ENCODE measurements at places on chromosomes 4 and X.

DNA sequence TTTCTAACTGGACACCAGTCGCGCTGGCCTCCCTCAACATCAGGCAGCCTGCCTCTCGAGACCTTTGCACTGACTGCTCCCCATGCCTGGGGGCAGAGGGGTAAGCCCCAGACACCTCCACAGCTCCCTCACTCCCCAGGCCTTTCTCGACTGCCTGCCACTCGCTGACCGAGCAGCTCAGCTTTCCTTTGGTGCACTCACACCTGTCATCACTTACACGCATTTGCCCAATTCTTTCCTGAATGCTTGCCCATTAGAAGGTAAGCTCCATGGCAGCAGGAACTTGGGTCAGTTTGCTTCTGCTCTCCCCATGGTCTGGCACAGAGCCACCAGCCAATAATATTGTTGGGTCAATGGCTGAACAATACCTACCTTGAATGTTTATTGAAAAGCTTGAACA, 32.2 kb upstream of the PROM1 start:
- no peak overlapping the region for H3K27ac ChIP-seq
- DNase-seq: no peak
- no peaks in the 10 kb centered on the region for H3K27me3 ChIP-seq

DNA sequence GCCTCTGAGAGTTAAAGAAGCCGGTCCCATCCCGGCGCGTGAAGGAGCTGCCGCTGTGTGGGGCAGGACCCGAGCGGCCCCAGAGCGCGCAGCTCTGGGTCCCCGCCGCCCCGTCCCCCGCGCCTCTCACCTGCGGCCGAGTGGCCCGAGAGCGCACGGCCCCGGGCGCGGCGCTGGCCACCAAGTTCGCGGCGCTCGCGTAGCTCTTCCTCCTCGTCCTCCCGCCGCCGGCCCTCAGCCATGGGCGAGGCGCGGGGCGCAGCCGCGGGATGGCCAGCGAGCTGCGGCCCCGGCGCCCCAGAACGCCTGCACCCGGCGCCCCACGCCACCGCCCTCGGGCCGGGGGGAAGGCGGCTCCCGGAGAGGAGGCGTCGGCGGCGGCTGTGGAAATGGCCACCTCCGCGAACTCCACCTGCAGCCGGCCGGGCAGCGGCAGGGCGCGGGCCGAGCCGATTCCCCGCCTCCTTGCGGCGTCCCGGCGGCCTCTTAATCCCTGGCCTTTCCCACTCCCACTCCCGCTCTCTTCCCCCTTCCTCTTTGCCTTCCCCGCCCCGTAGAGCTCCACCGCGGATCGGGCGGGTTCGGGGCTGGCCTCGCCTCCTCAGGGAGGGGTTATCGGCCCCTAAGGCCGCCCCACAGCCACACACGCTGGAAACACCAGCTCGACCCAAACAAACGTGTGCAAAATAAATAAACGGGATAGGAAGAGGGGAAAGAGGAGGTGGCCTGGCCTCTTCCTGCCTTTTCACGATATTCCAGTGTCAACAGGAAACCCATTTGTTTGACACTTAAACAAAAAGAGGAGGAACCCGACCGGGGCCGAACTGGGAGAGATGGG, at the start of gene SH3D19:
TSS of gene SH3D19 (minus strand) at position 495 of the 838 bp plus-strand sequence. CDS start at position 242, 253 bp downstream.
- H3K36me3 ChIP-seq: no peaks in the 10 kb centered on the region
- peak within 1 kb of the TSS; percentile 95 for H3K27ac ChIP-seq
- H3K4me1 ChIP-seq: peaks cover 39% of the 10 kb centered on the region
- DNase-seq: peak; percentile 84
- H3K4me3 ChIP-seq: peak within 1 kb of the TSS; percentile 94

DNA sequence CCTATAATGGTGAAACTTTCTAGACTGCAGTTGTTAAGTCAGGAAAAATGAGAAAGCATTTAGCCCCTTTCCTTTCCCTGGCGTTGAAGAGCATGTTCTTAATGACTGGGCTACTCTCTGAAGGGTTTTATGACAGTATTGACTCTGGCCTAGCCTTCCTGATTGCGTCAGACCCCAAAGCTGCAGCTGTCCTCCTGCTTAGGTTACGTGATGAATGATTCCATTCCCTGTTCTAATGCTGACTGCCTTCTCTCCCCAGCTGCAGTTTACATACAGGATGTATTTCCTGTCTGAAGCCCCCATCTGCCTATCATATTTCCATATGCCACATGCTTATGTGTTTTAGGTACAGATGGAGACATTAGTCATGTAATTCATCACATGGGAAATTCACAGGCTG, 105.8 kb upstream of the EGFL6 start:
- H3K36me3 ChIP-seq: no peaks in the 10 kb centered on the region
- no peak overlapping the region for H3K4me3 ChIP-seq
- DNase-seq: no peak

GRCh38 chr4:177100307-177100706, 209.4 kb upstream of the NEIL3 start:
- no peaks in the 10 kb centered on the region for H3K4me1 ChIP-seq
- no peak for DNase-seq
- H3K36me3 ChIP-seq: no peaks in the 10 kb centered on the region
- H3K27me3 ChIP-seq: no peaks in the 10 kb centered on the region
- H3K27ac ChIP-seq: no peak overlapping the region
- no peak overlapping the region for H3K4me3 ChIP-seq

- H3K4me3 ChIP-seq: no peak overlapping the region
- H3K36me3 ChIP-seq: no peaks in the 10 kb centered on the region
- no peak for DNase-seq
These were observed 69.1 kb upstream of the FBXW7 start for GRCh38 chr4:152605031-152605430.

DNA sequence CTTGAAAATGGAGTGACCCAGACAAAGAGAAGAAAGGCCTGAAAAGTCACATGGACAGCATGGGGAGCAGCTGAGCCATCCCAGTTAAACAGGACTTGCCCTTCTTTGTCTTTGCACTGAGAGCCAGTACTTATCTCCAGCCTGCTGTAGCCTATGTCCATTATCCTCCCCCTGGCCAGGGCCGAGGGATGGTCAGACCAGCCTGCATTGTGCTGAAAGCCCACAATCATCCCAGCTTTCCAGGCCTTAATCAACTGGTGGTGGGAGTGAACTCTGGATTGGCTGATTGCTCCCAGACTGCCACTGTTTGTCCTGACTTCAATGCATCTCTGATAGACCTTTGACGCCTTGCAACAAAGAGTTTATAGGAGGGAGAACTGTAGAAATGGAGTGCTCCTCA, 453.1 kb downstream of the EPHA5 start:
- no peaks in the 10 kb centered on the region for H3K27me3 ChIP-seq
- H3K27ac ChIP-seq: no peak overlapping the region
- no peak for DNase-seq
- H3K4me3 ChIP-seq: no peak overlapping the region
- H3K4me1 ChIP-seq: no peaks in the 10 kb centered on the region

GRCh38 chr4:159103384-159103990, 608 bp downstream of the RAPGEF2 start:
- peak overlapping the region; percentile 98 for H3K4me3 ChIP-seq

DNA sequence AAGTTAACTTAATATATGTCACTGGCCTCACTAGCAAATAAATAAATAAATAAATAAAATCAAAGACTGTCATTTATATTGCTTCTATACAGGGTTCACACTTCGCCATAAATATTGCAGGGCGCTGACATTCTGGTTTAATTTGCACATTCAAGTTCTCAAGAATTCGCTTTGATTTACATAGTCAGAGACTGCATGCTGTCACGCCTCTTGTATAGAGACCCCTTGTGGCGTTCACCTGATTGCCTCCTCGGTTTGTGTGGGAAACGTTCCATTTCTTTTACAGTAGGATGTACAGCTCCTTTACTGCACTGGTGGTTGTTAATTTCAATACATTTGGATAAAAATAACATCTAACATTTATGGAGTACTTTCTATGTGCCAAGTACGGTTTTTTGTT, 71.3 kb upstream of the ADGRG2 start:
- DNase-seq: no peak
- H3K4me3 ChIP-seq: no peak overlapping the region
- H3K4me1 ChIP-seq: no peaks in the 10 kb centered on the region
- no peak overlapping the region for H3K27ac ChIP-seq

- no peak for DNase-seq
- H3K36me3 ChIP-seq: no peaks in the 10 kb centered on the region
- H3K4me3 ChIP-seq: no peak overlapping the region
- peak overlapping the region; percentile 12 for H3K27ac ChIP-seq
- no peaks in the 10 kb centered on the region for H3K4me1 ChIP-seq
- H3K27me3 ChIP-seq: no peaks in the 10 kb centered on the region
These were observed 25.3 kb downstream of the STARD8 start for GRCh38 chrX:68672581-68673318.

GRCh38 chr4:169054879-169055278, 44.8 kb upstream of the CBR4 start:
- no peaks in the 10 kb centered on the region for H3K36me3 ChIP-seq
- H3K4me3 ChIP-seq: no peak overlapping the region
- DNase-seq: no peak
- H3K27ac ChIP-seq: no peak overlapping the region
- H3K4me1 ChIP-seq: peaks cover 22% of the 10 kb centered on the region
- H3K27me3 ChIP-seq: no peaks in the 10 kb centered on the region

GRCh38 chrX:45202171-45202570, 1.5 kb upstream of the DIPK2B start:
- H3K36me3 ChIP-seq: no peaks in the 10 kb centered on the region
- DNase-seq: no peak
- no peaks in the 10 kb centered on the region for H3K4me1 ChIP-seq
- no peak overlapping the region for H3K4me3 ChIP-seq
- H3K27ac ChIP-seq: no peak overlapping the region

- H3K27ac ChIP-seq: no peak overlapping the region
- no peaks in the 10 kb centered on the region for H3K36me3 ChIP-seq
- no peak overlapping the region for H3K4me3 ChIP-seq
These were observed 580.6 kb downstream of the INPP4B start for GRCh38 chr4:142265536-142265935.

All from suprapubic skin (tissue), 4 donors.